ENCODE measurements at places on chromosomes 2 and 18. TPM values are rescaled to one million over a fixed set of nuclear protein-coding genes. Genes with fewer than 3 reads are reported as not detected.

DNA sequence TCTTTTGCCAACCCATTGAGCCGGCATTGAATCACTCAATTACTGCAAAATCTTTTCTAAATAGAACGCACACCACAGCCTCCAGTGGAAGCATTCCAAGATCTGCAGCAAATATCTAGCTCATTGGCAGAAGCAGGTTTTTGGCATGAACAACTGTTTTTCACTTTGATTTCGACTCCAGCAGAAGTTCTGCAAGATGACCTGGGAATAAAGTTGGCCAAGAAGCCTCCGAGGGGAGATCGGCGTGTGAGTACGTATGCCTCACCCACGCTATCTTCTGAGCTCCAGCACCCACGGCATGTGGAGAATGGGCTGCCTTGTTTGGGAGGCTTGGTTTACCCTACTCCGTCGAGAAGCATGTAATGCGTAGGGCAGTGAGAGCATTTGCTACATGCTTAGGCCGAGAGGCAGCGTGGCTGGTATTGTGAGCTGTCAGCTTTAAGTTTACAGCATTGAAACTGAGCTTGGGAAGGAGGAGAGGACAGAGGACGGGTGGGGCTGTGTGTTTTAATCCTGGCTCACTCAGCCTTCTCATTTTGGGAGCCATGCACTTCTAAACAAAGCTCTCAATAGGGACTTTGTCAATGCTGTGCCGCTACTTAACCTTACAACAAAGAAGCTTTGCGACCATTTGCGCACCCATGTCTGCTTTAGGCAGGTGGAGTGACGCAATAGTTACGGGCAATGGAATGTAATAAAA is 10.5 kb downstream of the PCARE start:
- peak; percentile 45 for ATAC-seq

GRCh38 chr2:145036421-145037011 is 516.6 kb upstream of the ZEB2 start:
- no peak for ATAC-seq

DNA sequence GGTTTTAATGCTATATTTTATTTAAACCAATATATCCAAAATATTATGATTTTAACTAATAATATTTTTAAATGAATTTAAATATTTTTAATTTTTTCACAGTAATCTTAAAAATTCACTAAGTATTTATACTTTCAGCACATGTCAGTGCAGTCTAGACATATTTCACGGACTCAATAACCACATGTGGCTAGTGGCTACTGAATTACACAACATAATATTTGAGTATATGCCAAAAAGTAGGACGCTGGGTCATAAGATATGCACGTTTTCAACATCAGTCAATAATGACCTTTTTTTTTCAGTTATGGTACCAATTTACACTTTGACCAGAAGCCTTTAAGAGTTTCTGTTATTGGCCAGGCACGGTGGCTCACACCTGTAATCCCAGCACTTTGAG is 117.7 kb downstream of the GFPT1 start:
- ATAC-seq = no peak

HSPE1 gene
- 84.5 TPM for total RNA-seq

SMYD5 gene
- 21.0 TPM for total RNA-seq

DPP4 gene
- total RNA-seq = 1.9 TPM

DNA sequence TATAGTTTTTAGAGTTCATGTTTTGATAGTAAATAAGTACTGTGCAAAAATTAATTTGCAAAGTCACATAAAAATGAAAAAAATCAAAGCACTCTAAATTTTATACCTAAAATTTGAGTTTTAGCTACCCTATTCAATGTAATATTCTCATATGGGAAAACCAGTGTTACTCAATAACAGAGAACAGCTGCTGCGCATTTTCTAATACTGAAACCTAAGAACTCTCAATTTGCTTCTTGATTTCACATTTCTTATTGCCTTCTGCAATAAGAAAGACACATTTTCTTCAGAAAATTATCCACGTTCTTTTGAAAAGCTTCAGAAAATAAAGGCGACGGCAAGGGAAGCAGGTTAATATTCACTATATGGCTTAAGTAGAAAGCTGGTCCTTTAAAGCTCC is 199.1 kb upstream of the CCDC150 start:
- ATAC-seq = no peak

GMCL1 gene
- total RNA-seq = 14.8 TPM

STEAP3 gene
- total RNA-seq = 4.1 TPM

- no peak for ATAC-seq
Observed at GRCh38 chr18:10074110-10074509, 160.3 kb downstream of the VAPA start.

DNA sequence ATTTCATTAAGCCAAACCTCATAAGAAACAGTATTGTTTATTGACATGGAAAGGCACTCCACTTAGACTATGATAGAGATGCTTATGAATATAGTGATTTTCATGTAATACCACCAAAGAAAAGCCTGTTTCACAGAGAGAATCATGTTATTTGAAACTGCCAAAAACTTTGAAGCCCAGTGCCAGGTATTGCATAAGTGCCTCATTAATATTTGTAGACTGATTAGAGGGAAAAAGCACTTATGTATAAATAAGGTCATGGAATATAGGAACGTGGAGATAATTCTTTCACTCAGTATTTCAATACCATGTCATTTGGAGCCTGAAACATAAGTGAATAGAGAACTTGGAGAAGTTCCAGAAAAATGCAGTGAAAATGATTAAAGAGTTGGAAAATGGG is 162.6 kb upstream of the CRIM1 start:
- no peak for ATAC-seq

DNA sequence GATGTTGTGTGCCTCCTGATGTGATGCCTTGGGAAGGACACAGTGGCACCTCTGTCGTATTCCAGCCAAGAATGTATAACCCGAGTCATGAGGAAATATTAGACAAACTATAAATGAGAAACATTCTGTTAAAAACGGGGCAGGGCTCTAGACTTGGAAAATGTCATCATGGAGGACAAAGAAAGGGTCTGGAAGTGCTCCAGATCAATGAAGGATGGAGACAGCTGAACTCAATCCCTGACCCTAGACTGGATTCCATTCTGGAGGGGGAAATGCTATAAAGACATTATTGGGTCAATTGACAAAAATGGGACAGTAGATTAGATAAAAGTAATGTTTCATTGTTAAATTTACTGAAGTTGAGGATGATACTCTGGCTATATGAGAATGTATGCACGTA is 92.1 kb downstream of the SLC4A3 start:
- ATAC-seq = no peak

DNA sequence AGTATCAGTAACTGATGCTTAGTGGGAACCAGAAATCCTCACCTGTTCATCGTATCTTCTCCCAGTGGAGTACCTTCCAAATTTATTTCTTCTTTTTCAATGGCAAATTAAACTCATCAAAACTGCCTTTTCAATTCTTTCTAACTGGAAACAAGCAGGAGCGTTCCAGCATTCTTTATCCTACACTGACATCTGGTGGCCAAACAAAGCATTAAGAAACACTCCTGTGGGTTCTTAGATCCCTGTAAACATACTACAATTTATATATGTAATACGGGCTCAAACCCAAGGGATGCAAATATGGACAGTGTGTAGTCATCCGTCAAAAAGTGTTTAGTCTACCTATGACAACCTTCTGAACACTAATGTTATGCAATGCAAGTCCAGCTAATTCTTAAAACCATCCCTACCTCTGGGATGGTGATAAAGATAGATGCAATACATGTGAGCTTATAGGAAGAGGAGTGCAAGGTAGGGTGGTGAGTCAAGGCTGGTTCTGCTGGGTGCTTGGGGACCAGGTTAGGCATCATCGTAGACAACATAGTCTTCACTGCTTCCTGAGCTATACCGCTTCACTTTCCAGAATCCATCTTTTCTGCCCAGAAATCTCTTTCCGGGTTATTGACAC is 375.0 kb downstream of the CTNNA2 start:
- no peak for ATAC-seq

ABCG8 gene
- total RNA-seq = not detected

PSMA8 gene
- total RNA-seq = not detected

GRCh38 chr18:48475635-48476549 is 62.9 kb upstream of the CTIF start:
- ATAC-seq = peak; percentile 70

DYNAP gene
- not detected for total RNA-seq

DNA sequence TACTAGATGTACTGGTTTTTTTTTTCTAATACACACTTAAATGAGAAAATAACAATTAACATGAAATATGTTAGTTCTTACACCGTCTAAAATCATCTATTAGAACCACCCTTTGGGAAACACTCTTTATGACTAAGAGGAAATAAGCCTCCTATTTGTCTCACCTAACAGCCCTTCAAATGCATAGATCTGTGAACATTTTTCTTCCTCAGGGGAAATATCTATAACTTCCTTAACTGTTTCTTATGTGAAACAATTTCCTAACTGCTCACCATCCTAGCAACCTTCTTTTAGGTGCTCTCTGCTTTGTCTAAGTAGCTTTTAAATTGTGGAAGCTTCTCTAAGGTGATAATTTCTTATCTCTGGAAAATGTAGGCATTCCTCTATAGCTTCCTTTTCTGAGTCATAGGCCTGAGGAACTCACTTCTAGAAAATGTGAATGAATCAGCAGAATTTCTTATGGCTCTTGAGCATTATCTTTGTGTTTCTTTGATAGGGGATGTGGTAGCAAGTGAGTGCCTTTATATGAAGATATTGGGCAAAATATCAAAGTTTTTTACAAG is 56.1 kb downstream of the CNTNAP5 start:
- ATAC-seq = no peak

IRS1 gene
- total RNA-seq = 39.0 TPM

DNA sequence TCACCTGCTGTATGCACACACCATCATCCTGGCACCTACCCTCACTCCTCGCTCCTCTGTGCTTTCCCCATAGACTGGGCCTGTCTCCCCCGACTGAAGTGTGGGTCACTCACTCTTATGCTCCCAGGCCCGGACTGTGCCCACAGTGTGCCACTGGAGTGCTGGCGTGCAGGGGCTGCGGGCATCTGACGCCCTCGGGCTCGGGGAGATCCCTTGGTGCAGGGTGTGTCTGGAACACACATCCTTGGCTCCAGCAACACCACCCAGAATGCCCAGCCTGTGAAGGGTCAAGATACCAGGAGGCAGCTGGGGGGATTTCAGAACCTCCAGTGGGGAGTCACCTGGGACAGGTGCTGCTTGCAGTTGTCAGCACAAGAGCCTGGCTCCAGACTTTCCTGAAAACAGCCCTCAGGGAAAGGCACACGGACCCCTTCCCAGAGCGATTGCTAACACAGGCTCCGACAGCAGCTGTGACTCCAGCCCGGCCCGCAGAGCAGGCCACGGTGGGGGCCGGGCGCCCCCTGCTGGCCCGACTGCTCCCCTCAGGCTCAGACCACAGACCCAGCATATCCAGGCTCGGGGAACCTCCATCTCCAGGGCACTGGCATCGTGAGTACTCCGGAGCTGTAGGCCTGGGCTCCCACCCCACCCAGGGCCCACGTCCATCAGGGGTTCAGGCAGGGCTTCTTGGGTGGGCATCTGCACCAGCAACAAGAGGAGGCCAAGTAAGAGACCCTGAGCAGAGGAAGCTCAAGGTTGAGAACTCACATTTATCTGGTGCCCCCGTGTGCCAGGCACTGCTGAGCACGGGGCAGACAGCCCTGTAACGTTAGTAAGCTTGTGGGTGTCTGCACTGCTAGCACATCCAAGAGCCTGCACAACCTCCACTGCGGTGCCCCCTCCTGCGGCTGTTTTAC is 8.6 kb downstream of the HS1BP3 start:
- peak; percentile 82 for ATAC-seq

- no peak for ATAC-seq
Observed at GRCh38 chr18:34729264-34729663, 19.2 kb downstream of the DTNA start.

DNA sequence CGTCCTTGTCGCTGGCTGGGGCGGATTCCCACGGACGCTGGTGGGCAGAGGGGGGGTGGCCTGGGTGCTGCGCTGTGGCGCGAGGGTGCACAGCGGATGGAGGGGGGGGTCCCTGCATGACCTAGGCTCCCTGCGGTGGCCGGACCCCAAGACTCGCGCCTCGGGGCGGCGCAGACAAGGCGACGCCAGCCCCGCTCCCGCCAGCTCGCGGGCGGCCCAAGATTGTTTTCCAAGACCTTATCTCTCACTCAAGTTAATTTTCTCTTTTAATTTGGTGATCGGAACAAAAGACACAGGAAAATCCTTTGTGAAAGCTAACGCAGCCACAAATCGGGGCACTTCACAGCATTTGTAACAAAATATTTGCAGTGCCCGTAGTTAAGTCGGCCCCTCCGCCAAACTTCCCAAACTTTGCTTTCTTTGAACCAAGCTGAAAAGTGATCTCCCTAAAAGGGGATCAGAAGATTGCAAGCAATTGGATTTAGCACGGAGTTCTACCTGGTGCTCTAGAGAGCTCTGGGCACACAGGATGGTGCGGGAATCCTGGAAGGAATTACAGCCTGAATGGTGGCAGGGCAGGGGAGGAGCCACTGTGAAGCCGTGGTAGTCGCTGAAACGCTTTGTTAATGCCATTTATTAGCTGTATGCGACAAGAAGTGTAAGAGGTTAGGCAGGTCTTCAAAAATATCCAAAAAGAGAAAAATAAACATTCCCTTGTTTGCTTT is 4.8 kb upstream of the ID2 start:
- no peak for ATAC-seq

LGALSL gene
- total RNA-seq = 12.8 TPM

GRCh38 chr2:161207941-161208340 is 47.7 kb downstream of the TANK start:
- ATAC-seq = no peak

DNA sequence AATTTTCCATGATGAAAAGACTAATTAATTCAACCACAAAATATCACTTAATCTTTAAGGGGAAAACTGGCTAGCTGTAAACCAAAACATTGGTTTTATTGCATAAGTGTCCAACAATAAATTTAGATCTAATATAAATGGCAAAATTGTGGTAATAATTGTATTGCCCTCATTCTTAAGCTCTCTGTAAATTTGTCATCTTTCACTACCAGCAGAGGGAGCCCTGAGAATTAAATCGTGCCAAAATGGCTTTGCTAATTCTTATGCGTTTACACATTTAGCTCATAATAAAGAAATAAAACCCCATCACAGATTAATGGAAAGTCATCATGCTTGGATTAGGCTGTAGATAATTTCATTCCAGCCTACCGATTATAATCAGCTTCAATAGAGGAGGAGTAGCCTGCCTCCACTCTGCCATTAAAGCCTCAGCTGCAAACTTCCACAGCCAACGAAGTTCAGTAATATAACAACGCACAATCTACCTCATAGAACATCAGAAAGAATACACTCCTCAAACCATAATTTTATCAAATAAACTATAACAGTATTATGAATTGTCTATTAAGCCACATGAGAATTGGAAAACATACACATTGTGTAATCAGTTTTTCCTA is 70.0 kb upstream of the ATP5MC3 start:
- ATAC-seq = no peak

- ATAC-seq = no peak
Observed at GRCh38 chr2:82823892-82824291, 1635.2 kb downstream of the SUCLG1 start.

DNA sequence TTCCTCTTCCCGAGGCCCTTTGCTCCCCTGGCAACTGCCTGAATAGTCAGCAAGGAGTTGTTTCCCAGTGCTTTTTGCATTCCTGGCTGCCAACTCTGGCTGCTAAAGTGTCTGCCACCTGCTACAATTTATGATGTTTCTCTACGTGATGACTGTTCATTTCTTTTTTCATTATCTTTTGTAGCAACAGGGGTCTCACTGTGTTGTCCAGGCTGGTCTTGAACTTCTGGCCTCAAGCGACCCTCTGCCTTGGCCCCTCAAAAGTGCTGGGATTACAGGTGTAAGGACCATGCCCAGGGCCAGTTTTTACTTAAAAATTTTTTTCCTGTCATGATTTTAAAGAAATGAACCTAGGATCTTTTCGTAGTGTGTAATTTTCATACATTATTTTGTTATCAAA is 11.3 kb downstream of the EHBP1 start:
- no peak for ATAC-seq

All from gastroesophageal sphincter (tissue), 4 donors.